ENCODE measurements at places on chromosomes 2 and 18.

- no peak for DNase-seq
These were observed 316.2 kb upstream of the MGAT5 start for GRCh38 chr2:133937669-133938068.

DNA sequence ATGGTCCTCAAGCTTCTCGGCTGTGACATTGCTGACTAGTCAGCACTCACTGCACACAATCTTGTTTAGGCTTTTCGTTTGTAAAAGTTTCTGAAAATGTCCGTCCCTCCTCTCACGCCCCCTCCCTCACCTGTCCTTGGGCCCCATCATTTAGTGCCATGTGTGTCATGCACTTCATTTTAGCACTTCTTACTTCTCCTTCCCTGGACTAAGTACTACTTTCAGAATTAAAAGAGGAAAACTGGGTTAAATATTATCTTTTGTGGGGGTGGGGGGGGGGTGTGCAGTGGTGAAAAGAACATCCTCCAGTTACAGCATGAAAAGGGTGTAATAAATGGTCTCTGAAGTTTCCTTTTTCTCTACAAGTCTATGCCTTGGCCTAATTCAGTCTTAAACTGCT lies 182.0 kb upstream of the SP5 start:
- no peak for DNase-seq

GRCh38 chr2:54206596-54206995 lies 49.4 kb downstream of the TSPYL6 start:
- DNase-seq, result no peak

- DNase-seq, result no peak
These were observed 15.3 kb downstream of the SEH1L start for GRCh38 chr18:12963069-12963468.

GRCh38 chr2:63194175-63194574 lies 143.5 kb downstream of the OTX1 start:
- no peak for DNase-seq

- no peak for DNase-seq
These were observed 142.1 kb downstream of the USP34 start for GRCh38 chr2:61328707-61329251.

- no peak for DNase-seq
These were observed 75.5 kb upstream of the ZNF532 start for GRCh38 chr18:58788971-58789875.

DNA sequence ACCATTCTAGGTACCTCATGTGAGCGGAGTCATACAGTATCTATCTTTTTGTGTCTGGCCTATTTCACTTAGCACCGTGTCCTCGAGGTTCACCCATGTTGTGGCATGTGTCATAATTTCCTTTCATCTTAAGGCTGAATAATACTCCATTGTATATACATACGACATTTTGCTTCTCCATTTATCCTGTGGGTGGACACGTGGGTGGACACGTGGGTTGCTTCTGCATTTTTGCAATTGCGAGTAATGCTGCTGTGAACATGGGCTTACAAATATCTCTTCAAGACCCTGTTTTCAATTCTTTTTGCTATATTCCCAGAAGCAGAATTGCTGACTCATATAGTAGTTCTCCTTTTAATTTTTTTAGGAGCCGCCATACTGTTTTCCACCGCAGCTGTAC lies 243.6 kb upstream of the EPAS1 start:
- no peak for DNase-seq

- DNase-seq, result no peak
These were observed 370.7 kb upstream of the MYT1L start for GRCh38 chr2:2701813-2702212.

DNA sequence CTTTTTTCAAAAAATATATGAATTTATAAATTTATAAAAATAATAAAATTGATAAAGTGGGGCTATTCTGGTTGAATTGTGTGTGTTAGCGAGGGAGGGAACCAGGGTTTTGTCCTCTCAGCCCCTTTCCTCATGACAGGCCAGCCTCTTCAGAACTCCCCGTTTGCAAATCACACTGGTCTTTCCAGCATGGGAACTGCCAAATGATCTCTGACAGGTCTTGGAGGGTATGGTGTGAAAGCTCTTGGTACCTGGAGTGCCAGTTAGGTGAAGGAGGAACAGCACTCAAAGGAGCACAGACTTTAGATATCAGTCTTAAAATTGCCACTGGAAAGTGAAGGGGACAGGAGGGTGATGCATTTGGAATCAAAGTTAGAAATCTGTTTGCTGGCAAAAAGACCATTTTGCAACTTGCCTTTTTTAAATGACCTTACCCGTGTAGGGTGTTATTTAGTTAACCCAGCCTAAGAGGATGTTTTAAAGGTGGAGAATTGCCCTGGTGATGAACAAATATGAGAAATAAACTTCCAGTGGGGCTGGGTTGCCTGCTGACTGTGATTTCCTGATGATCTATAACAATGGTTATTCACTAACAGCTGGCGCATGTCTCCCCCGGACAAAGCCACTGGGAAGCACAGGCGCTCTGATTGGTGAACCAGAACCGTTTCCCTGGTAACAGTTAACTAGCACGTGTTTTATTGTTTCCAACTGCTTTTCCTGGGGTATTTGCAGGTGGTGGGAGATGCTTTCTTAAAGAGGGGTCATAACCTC lies 85.3 kb upstream of the EFEMP1 start:
- no peak for DNase-seq

- DNase-seq, result no peak
These were observed 83.3 kb downstream of the PTGR3 start for GRCh38 chr18:75125382-75126331.

DNA sequence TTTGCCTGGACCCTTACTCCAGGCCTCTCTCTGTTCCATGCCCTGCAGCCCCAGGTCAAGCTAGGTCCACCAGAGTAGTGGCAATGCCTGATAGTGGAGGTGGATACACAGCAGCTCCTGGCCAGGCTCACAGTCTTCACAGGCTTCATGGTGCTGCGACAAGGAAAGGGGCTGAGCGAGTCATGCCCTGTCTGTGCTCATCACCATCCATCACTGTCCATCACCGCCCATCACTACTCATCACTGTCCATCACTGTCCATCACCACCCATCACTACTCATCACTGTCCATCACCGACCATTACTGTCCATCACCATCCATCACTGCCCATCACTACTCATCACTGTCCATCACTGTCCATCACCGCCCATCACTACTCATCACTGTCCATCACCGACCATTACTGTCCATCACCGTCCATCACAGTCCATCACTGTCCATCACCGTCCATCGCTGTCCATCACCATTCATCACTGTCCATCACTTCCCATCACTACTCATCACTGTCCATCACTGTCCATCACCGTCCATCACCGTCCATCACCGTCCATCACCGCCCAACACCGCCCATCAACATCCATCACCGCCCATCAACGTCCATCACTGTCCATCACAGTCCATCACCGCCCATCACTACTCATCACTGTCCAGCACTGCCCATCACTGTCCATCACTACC lies 57.1 kb upstream of the OTOS start:
- no peak for DNase-seq

GRCh38 chr18:49529596-49529995 lies 32.3 kb upstream of the LIPG start:
- DNase-seq, result no peak

DNA sequence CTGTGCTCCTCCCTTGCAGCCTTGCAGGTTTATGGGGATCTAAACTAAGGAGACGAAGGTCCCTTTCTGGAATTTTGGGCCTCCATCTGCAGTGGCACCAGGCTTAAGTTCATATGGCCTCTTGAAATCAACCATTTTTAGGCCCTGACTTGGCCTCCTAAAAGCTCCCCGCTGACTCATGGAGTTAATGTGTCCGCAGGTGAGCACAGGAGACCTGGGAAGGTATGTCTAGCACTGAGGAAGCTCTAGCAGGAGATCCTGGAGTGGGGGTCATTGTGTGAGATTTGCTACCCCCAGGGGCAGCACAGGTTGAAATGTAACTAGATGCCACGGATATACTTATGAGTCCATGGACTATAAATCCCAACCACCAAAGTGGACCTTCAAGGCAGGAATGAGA lies 95.9 kb upstream of the CELF4 start:
- no peak for DNase-seq

GRCh38 chr2:44168681-44169154 lies at the start of gene PPM1B:
Gene PPM1B, plus strand, starts transcription at chr2:44168875. Its CDS starts 32,325 bp downstream, at chr2:44201200.
- DNase-seq, result peak; percentile 99

DNA sequence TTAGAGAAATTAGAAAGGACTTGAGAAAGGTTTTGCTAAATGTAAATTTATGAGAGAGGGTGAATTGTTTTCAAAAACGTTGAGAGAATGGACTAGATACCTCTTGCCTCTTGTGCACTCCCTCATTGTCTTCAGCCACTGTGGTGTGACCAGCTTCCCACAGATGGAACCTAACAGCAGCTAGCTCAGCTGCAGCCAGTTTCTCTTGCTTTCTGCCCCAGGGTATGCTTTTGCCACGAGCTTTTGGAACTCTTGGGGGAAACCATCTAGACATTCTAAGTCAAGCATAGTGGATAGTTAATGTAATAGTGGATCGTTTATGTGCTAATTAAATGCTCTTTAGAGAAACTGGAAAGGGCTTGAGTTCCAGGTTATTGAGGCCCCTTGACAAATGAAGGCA lies 288.2 kb downstream of the CTNNA2 start:
- no peak for DNase-seq

- DNase-seq, result no peak
These were observed 23.5 kb downstream of the TMEM37 start for GRCh38 chr2:119455066-119455718.

DNA sequence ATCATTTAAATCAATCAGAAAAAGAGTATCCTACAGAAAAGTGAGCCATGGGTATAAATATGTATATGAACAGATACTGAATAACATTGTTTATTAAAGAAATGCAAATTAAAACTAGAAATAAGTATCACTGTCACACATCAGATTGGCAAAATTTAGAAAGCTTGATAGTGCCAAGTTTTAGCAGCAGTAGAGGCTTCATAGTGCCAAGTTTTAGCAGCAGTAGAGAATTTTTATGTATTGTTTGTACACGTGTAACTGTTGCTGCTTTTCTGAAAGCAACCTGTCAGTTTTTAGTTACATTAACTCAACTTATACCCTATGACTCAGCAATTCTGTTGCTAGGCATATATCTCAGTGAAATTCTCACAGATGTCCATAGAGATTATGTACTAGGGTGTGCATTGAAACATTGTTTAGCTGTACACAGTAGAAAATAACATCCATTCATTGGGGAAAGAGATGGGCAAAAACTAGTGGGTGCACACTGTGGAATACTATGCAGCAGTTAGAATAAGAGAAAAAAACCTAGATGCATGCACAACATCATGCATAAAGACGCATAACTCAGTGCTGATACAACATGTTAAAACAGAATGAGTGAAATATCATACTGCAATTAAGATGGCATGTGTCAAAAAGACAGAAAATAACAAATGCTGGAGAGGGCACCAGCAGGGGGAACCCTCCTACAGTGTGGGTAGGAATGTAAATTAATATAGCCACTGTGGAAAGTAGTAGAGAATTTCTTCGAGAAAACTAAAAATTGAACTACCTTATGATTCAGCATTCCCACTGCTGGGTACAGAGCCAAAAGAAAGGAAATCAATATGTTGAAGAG lies 294.5 kb upstream of the NT5C1B start:
- no peak for DNase-seq

DNA sequence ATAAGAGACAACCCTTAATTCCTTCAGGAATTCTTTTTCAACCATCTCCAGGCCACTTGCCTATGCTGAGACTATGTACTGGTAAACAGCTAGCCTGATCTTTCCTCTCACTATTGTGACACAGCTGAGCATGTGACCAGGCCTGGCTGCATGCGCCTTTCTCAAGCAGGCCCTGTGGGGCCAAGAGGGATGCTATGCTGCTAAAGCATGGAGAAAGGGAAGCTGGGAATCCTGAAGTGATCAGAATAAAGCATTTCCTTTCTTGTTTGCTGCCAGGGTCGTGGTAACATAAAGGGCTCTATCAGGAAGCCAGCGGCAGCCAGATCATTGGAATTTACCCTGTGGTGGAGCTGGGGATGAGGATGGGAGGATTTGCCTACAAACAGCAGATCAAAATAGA lies 29.8 kb upstream of the LCLAT1 start:
- DNase-seq, result no peak

- DNase-seq, result no peak
These were observed 33.0 kb downstream of the GPR75 start for GRCh38 chr2:53826587-53827397.

GRCh38 chr2:135635212-135635835 lies 104.0 kb downstream of the R3HDM1 start:
- no peak for DNase-seq

DNA sequence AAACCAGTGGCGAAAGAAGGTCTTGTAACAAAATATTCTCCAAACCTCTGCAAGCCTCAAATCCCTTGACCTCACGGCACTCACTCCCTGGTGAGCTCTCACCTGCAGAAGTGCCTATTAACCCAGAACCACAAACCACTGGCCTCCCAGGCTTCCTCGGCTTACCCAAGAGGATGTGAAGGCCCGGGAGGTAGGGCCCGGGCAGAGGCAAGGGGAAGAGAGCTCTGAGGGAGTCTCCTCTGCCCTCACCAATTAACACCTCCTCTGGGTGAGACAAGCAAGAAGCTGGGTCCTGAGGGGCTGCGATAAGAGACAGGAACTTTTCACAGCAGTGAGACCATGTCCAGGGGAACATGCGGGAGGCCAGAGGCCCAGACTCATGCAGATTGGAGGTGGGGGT lies 53.7 kb downstream of the EMX1 start:
- no peak for DNase-seq

- DNase-seq, result no peak
These were observed 88.9 kb upstream of the ST6GAL2 start for GRCh38 chr2:106974891-106975290.

GRCh38 chr2:142058149-142058548 lies 72.7 kb downstream of the LRP1B start:
- no peak for DNase-seq

DNA sequence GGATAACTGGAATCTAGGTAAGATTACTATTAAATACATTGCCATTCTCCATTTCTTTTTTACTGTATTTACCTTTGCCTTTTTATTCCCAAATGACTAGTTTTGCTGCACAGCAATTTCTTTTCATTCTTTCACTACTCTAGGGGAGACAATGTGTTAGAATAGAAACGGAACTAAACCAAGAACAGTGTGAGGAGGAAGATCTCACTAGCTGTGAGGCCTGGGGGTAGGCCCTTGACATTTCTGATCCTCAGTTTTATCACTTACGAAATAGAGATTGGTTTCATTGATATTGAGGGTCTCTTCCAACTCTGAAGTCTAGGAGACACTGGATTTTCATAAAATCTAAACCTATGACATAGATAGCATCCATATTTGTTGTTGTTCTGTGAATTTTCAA lies 191.1 kb downstream of the IKZF2 start:
- no peak for DNase-seq

- DNase-seq, result no peak
These were observed 124.4 kb downstream of the TTC27 start for GRCh38 chr2:32752205-32752604.

DNA sequence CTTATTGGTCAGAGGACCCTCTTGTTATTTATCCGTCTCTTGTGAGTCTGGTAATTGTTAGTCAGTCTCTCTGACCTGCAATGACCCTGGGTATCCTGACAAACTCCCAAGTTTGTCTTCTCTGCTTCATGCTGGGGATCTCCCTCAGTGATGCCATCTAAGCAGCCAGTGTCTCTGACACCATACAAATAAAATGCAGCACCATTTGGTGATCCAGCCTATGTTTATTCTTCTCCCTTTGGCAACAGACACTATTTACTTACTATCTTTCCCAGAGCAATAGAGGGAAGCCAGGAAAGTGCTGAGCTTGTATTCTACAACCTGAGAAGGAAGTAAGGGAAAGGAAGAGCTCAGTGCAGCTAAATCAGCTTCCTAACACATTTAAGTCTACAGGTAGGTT lies 15.9 kb downstream of the SERPINE2 start:
- no peak for DNase-seq

Measured in activated CD8-positive, alpha-beta memory T cell treated with anti-CD3 and anti-CD28 coated beads, Interleukin-2, amount 50 U/mL, for 4 hours (primary cell).